ENCODE measurements at places on chromosomes 3 and 15. TPM values are rescaled to one million over a fixed set of nuclear protein-coding genes. Genes with fewer than 3 reads are reported as not detected.

GRCh38 chr15:88605189-88606069 lies 15.7 kb upstream of the AEN start:
- DNase-seq, result no peak

DNA sequence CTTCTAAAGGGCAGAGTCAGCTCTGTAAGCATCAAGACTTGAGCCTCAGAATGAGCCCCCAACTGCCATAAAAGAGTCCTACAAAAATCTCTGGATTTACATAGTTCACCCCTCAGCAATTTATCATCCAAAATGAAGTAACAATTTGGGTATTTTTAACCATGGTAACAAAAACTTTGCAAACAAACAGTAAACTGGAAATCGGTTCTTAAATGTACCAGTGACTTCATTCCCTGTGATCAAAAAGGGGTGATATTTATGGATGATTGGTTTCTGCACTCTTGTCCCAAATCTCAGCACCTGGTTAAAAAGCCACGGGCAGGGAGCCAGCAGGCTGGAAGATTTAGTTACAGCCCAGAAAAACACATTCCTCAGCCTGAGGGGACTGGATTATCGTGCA lies 73.6 kb downstream of the TFG start:
- DNase-seq, result no peak

- no peak for DNase-seq
Measured at GRCh38 chr15:59801649-59802048, 112.5 kb upstream of the BNIP2 start.

- DNase-seq, result no peak
Measured at GRCh38 chr3:120820748-120821147, 78.2 kb downstream of the GTF2E1 start.

DNA sequence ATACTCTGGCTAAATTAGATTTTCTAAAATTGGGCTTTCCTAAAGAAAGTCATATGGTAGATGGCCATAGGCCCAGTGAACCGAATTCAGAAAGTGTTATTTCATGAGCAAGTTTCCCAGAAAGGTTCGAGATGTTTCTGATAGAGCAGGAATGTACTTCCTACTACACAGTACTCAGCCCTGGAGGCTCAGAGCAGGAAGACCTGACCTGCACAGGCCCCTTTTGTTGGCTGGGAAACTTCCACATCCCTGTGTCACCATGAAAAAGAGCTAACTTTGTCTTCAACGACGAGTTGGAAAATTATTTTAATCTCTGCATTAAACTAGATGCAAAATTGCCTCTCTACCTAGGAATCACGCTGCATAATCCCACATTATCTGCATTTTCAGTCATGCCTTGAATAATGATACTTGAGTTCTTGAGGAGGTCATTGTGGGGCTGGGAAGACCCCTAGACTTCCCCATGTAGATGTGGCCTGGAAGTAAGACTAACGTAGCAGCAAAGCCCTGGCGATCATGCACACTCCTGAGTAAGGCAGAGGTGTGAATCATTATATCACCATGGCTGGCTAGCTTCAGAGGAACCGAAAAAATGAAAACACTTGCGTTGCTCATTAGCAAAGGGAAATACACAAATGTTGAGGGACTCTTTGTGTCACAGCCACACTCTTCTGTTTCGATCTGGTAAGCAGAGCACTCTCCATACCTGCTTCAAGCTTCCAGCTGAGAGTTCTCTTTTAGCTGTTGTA lies 47.1 kb downstream of the CMTM7 start:
- DNase-seq, result no peak

DNA sequence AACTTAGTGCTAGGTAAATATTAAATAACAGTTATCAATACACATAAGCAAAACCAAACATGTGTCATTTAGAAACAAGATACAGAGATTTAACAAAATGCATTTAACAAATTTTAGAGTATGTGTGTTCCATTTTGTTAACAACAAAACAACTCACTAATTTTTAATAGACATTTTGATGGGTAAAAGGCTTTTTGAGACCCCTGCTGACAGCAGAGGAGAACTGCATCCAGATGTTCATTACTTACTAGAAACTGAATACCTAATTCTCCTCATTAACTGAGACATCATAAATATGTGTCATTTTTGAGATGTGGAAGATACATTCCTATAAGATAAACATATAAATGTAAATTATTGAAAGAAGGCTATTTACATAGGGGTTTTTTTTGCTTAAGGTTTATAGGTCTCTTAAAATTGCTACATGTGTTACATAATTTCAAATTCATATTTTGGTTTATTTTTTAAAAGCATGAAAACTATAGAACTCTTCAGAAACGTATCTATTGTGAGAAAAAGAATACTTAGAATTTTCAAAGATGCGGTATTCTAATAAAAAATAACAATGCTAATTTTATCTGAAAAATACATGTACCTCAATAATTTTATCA lies 1009.8 kb downstream of the TUSC7 start:
- DNase-seq, result peak; percentile 17

GRCh38 chr15:79408041-79408440 lies 24.1 kb upstream of the MINAR1 start:
- no peak for DNase-seq

GRCh38 chr15:79853492-79854328 lies 43.1 kb downstream of the MTHFS start:
- DNase-seq, result peak; percentile 71

GRCh38 chr15:25694823-25695312 lies 168.3 kb downstream of the ATP10A start:
- no peak for DNase-seq

- DNase-seq, result no peak
Measured at GRCh38 chr15:60945196-60945595, 283.9 kb downstream of the RORA start.

- DNase-seq, result no peak
Measured at GRCh38 chr3:100260081-100260684, 609 bp upstream of the TBC1D23 start.

- DNase-seq, result no peak
Measured at GRCh38 chr3:142394921-142395622, 52.8 kb downstream of the XRN1 start.

GRCh38 chr3:173021547-173022185 lies 119.4 kb downstream of the SPATA16 start:
- no peak for DNase-seq

SNTN gene
- polyA plus RNA-seq, result not detected

GOLIM4 gene
- polyA plus RNA-seq, result 23.1 TPM

PDZRN3 gene
- polyA plus RNA-seq, result not detected

SLC28A1 gene
- polyA plus RNA-seq, result 0.06 TPM

ST8SIA2 gene
- 0.62 TPM for polyA plus RNA-seq

MGLL gene
- polyA plus RNA-seq, result 32.6 TPM

KNG1 gene
- polyA plus RNA-seq, result 0.04 TPM

GOLGA8J gene
- 0.07 TPM for polyA plus RNA-seq

All from A549 (cell line).